ENCODE measurements at places on chromosomes 5 and 9.

- no peak for DNase-seq
Measured at GRCh38 chr5:74105126-74105780, 479.3 kb downstream of the ARHGEF28 start.

GRCh38 chr5:173581408-173582215, 34.8 kb downstream of the BOD1 start:
- peak; percentile 64 for DNase-seq

GRCh38 chr5:143642791-143643190, 169.2 kb upstream of the HMHB1 start:
- DNase-seq = no peak

DNA sequence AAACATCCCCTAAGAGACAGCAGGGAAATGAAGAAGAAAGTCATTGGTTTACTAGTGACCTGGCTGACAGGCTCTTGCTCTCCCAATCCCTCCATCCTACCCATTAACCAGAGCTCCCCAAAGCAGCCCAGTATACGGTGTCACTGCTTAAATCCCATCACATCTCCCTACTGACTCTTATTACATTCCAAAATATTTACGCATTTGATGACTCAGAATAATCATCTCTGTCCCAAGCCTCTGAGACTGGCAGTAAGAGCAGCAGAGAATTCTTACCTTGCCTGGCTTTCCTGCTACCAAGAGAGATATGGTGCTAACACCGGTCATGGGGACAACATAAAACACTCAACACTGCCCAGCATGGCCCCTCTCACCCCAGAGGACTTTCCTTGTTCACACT, 20.2 kb upstream of the WHRN start:
- DNase-seq = peak; percentile 95

DNA sequence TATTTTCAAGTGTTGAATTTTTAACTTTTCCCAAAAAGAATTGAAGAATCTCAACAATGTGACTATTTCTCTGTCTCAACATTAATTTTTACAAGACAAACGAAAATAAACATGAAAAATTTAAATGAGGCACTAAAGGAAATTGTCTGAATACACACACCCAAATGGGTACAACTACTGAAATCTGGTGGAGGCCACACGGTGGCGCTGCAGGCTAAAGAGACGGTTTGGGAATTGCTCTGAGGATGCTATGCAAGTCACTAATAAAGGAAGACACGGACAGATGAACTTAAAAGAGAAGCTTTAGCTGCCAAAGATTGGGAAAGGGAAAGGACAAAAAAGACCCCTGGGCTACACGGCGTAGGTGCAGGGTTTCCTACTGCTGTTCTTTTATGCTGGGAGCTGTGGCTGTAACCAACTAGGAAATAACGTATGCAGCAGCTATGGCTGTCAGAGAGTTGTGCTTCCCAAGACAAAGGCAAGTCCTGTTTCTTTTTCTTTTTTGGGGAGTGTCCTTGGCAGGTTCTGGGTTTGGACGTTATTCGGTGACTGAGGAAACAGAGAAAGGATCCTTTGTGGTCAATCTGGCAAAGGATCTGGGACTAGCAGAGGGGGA, at the start of gene PCDHB10:
TSS of gene PCDHB10 (plus strand) at position 244 of the 616 bp plus-strand sequence. CDS start at position 444, 200 bp downstream.
- no peak for DNase-seq

DNA sequence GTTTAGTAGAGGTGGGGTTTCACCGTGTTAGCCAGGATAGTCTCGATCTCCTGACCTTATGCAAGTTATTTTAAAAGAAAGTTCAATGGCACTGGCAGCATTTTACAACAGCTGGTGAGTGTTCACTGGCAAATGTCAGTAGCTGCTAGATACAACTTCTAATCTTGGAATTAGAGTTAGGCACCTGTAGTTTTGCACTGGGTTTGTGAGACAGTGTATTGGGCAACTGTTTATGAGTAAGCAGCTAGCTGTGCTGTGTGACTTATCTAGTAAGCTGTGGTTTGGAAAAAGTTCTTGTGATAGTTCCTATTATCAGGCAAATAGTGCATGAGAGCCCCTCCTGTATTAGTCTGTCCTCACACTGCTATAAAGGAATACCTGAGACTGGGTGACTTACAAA, 61.5 kb downstream of the UBE2QL1 start:
- DNase-seq = peak; percentile 13

- no peak for DNase-seq
Measured at GRCh38 chr9:129437626-129438323, 183.1 kb downstream of the C9orf50 start.

- DNase-seq = peak; percentile 71
Measured at GRCh38 chr5:112412346-112412745, 6.7 kb downstream of the EPB41L4A start.

DNA sequence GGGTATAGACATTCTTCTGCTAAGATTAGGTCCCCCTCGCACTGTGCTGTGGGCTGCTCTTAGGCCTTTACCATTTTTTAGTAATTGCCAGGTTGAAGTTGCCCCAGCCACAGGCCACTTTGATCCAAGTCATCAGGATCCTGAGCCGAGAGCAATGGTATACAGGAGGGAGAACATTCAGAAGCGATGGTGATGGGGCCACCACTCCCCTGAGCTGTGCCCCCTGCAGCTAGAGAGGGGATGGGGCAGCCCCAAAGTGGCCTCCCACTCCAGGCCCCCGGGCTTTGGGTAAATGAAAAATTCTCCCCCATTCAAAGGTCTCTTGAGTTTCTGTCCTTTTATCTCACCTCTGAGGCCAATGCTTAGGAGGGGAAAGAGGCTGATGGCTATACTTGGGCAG, 59.4 kb downstream of the MACROH2A1 start:
- no peak for DNase-seq

- DNase-seq = peak; percentile 63
Measured at GRCh38 chr5:74542482-74542881, 98.0 kb downstream of the ENC1 start.

DNA sequence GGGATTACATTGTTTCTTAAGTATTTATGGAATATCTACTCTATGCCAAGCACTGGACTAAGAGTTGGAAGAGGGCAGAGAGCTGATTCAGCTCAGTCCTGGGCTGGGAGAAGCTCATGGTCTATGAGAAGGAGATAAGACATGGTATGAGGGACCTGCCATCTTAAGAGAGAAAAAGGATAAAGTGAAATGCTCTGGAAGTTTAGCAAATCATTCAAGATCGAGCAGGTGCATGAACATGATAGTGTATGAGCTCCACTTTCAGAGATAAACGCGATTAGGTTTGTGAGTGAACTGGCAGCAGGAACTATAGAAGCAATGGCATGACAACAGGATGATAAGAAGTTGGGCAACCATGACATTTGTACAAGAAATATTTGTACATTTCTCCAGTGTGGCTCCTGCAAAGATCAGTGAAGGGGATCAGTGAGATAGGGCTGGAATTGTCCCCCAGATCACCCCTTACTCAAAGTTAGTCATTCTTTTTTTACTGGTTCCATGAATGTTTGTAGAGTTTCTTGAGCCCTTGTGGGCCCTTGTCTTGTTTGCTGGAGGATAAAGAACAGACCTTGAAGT, 26.6 kb upstream of the CCDC180 start:
- DNase-seq = no peak

DNA sequence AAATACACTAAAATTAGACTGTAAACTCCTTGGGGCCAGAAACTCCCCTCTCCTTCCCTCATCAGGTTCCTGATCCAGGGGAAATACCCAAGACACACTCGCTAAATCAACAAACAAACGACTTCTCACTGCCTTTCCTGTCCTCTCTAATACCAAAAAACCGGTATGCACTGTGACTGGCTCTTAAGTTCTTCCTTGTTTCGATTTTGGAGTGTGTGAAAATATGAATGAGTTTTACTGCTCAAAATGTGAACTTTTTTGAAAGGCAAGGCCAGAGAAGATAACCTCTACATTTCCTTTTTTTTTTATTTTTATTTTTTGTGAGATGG, 81.1 kb upstream of the EPB41L4B start:
- DNase-seq = no peak

DNA sequence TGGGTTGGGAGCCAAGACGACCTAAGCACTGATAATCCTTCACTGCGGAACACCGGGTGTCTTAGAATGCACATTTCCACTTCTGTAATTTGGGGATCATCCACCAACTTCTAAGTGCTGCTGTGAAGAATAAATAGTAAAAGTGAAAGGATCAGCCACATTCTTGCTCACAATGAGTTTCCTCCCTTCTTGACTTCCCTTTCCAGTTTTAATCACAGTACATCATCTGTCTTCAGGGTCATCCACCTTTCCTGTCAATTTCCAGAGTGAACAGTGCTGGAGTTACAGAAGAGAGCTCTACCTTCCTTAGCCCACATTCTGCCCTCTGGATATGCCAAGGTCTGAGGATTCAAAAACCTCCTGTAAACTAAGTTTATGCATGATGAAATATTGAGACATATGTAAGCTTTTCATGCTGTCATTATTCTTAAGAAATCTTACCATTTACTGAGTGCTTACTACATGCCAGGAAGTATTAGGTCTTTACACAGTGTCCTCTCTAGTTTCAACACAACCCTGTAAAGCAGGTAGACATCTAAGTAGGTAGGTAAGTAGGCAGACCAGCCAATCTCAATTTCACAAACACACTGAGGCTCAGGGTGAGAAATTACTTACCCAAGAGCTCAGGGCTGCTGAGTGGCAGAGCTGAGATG, 105.2 kb downstream of the CDK5RAP2 start:
- DNase-seq = no peak

DNA sequence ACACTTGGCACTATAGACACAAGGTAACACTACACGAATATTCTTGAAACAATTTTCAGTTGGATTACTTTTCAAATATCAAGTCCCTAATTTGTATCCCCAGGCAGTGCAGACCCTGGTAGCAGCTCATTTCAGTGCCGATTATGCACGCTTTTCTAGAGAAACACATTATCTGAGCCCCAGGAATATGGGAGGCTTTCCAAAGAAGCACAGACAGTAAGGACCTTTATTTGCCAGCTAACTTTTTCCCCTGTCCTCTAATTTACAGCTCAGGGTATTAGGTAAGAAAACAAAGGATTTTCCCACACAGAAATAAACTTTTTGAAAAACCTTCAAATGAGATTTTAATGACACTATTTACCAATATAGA, 852.3 kb upstream of the DMAC1 start:
- DNase-seq = no peak

DNA sequence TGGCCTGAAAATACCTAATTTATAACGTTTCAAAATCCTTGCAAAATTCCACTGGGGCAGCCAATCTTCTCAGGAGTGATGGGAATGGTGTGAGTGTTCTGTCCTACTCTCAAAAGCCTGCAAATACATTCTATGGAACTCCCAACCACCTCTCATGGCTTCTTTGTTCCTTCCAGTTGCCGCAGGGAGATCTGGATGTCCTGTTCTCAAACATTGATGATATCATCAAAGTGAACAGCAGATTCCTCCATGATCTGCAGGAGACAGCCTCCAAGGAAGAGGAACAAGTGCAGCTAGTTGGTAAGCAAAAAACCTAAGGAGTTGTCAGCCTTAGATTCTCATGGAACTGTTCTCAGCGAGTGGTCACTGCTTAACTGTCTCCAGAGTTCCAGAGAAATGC, 19.6 kb downstream of the ARHGEF37 start:
- DNase-seq = no peak

- DNase-seq = no peak
Measured at GRCh38 chr5:40578501-40579451, 100.9 kb upstream of the PTGER4 start.

DNA sequence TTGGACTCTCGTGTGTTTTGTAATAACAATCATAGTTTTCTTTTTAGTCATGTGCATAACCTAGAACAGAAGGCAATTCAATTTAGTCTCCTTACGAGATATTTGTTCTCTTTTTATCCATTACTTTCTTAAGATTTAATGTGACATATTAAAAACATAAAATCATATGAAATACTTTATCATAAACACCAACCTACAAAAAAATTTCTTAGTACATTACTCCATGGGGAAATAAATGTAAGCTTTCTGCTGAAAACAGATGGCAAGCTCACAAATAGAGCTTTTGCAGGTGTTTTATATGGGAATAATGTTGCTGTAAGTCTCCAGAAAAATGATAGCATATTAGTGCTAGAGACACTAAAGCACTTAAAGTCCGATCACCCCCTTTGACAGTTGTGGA, 1035.2 kb upstream of the ARRDC3 start:
- no peak for DNase-seq

- DNase-seq = no peak
Measured at GRCh38 chr5:148732692-148733091, 78.4 kb upstream of the HTR4 start.

GRCh38 chr9:129981180-129981907, 61.6 kb downstream of the FNBP1 start:
- DNase-seq = no peak

- no peak for DNase-seq
Measured at GRCh38 chr9:2477755-2478154, 143.8 kb upstream of the VLDLR start.

- DNase-seq = no peak
Measured at GRCh38 chr5:74457876-74458275, 182.7 kb downstream of the ENC1 start.

- DNase-seq = no peak
Measured at GRCh38 chr5:60248901-60249300, 355.4 kb upstream of the PDE4D start.

DNA sequence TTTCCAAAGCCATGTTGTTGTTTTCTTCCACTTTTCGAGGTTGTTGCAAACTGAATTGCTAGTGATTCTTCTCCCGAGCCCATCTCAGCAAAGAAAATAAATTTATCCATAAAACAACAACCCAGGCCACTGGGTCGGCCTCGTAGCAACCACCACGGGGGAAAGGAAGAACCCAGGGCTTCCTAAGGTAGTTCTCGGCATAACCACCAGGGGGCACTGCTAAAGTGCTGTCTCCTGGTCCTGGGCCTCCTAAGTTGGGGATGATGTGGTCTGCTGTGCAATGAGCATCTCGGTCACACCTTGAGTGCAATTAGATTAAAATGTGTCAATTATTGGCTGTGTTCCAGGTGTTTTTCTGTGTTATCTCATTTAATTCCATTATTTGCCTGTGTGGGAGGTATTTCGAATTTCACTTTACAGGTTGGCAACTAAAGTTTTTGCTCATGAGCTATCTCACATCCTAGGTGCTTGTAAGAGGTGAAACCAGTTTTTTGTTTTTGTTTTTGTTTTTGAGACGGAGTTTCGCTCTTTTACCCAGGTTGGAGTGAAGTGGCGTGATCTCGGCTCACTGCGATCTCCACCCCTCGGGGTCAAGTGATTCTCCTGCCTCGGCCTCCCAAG, 102.8 kb upstream of the DAP start:
- DNase-seq = peak; percentile 59

DNA sequence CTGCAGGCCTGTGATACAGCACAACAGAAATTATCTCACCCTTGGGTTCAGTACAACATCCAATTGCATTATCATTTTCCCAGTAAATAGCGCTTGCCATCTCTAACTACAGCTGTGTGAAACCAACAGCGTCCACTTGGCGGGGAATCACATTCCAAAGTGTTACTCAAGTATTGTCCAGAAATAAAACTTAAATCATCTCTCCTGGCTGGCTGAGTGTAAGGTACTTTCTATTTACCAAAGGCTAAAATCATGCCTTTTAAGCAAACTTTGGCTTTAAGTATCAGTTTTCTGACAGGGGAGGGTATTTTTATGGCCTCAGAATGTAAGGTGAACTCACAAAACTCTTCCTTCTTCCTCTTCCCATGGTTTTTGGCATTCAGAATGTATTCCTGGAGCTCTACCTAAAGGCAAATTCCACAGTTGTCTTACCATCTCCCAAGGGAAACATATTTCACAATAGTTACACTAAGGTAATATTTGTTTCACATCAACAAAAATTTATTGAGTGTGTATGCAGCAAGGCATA, 205.6 kb upstream of the MPDZ start:
- peak; percentile 3 for DNase-seq

All from RWPE1 (cell line).